ENCODE measurements at places on chromosomes 7 and 10.

GRCh38 chr7:120033114-120033513, 239.9 kb upstream of the KCND2 start:
- DNase-seq: no peak
- H3K4me1 ChIP-seq: no peaks in the 10 kb centered on the region
- no peak overlapping the region for H3K4me3 ChIP-seq
- H3K27ac ChIP-seq: no peak overlapping the region
- no peaks in the 10 kb centered on the region for H3K36me3 ChIP-seq
- H3K27me3 ChIP-seq: no peaks in the 10 kb centered on the region

- no peak for DNase-seq
- peaks cover under 1% of the 10 kb centered on the region for H3K27me3 ChIP-seq
- H3K36me3 ChIP-seq: no peaks in the 10 kb centered on the region
- H3K27ac ChIP-seq: no peak overlapping the region
- H3K4me3 ChIP-seq: no peak overlapping the region
These were observed 231.1 kb downstream of the ARHGAP12 start for GRCh38 chr10:31697271-31698180.

GRCh38 chr7:91974066-91974465, 33.4 kb downstream of the AKAP9 start:
- H3K27ac ChIP-seq: no peak overlapping the region
- peaks cover 13% of the 10 kb centered on the region for H3K36me3 ChIP-seq
- no peak for DNase-seq
- no peaks in the 10 kb centered on the region for H3K27me3 ChIP-seq
- peaks cover 3% of the 10 kb centered on the region for H3K4me1 ChIP-seq

GRCh38 chr7:114648680-114649079, 234.1 kb downstream of the FOXP2 start:
- no peaks in the 10 kb centered on the region for H3K4me1 ChIP-seq
- H3K36me3 ChIP-seq: no peaks in the 10 kb centered on the region
- DNase-seq: no peak
- H3K27ac ChIP-seq: no peak overlapping the region
- H3K27me3 ChIP-seq: peaks cover 8% of the 10 kb centered on the region

- H3K36me3 ChIP-seq: no peaks in the 10 kb centered on the region
- H3K27ac ChIP-seq: no peak overlapping the region
- H3K4me1 ChIP-seq: no peaks in the 10 kb centered on the region
- H3K27me3 ChIP-seq: peaks cover 24% of the 10 kb centered on the region
- no peak for DNase-seq
These were observed 3.4 kb upstream of the CTBP2 start for GRCh38 chr10:125163803-125164202.
